ENCODE measurements at places on chromosomes 1 and 21.

DNA sequence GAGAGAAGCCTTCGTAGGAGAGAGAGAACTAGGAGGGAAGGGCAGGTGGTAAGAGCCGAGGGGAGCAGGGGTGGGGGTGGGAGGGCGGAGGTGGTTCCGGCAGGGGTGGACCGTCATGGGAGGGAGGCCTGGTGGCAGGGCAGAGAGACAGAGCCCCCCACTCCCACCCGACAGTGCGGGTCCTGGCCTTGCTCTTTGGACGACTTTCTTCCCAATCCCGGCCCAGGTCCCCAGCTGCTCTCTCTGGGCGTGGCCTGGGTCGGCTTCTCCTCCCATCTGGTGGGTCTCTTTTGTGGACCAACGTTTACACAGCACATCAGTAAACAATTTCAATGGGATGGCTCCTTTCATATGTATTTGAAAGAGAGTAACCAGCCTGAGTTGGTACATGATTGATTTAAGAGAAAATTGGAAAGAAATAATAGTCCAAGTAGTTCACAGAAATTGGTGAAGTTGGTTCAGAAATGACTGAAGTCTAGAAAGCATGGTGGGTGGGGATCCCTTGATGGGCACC lies 56.9 kb downstream of the LDLRAD2 start:
- no peak for DNase-seq

DNA sequence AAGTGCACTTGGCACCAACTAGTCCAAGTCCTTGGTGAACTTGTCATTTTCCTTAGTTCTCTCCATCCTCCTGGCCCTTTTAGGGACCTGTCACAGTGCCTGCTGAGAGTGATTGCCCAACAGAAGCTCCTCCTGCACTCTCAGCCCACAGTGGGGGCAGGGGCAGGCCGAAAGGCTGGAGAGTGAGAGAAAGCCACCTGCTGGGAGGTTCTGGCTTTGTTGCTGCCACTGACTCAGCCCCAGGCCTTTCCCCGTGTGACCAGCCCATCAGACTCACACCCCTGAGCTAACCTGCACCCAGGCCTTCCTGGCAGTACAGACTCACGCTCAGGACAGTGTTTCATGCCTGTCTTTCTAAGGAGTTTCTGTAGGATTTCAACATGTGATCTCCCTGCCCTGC lies 17.1 kb upstream of the PROK1 start:
- DNase-seq = no peak

- no peak for DNase-seq
Observed at GRCh38 chr1:14737561-14738094, 139.1 kb downstream of the KAZN start.

- no peak for DNase-seq
Observed at GRCh38 chr1:207747627-207748492, 4.0 kb upstream of the CD46 start.

DNA sequence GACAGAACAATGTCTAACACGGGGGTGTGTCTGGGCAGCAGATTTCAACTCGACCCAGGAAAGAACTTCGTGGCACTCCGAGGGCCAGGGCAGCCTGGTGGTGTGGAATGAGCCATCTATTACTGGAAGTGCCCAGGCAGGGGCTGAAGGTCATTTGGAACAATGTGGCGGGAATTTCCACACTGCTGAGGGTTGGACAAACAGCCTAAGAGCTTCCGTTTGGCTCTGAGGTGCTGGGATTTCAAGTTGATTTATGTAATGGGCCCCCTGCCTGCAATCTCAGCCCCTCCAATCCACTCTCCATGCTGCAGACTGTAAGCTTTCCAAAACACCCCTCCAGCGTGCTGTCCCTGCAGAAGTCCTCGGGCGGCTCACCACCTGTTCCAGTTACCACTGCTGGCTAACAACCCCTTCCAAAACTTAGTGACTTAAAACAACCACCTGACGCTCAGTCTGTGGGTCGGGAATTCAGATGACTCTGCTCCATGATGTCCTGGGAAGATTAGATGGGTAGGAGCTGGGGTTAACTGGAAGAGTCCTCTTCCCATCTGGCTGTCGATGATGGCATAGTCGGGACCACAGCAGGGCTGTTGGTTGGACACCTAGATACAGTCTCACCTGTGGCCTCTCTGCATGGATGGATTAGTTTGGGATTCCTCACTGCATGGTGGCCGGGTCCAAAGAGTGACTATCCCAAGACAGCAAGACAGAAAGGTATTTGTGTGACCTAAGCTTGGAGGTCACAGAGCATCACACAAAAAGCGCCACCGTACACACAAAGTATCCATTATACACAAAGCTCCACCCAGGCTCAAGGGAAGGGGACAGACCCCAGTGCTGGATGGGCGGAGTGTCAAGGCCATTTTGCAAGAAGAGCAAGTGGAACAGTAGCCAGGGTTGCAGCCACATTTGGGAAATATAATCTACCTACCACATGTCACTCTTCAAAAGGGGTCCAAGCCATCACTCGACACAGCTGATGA lies 89.7 kb upstream of the IFFO2 start:
- no peak for DNase-seq

DNA sequence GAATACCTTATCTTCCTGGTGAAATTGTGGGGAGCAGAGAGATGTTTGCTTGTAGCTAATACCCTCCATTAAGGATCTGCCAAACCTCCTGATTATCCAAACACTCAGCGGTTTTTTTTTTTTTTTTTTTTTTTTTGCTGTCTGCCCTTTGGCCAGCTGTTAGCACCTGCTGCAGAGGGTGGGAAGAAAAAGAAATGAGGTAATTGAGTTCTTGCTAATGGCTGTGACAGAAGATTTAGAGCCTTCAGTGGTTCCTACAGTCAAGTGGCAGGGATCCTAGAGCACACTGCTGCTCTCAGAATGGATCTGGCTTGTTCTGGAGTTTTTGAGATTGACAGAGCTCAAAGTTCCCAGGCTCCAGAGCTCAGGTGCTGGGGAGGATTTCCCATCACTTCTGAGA lies 342.5 kb downstream of the DISC1 start:
- no peak for DNase-seq

GRCh38 chr1:13682444-13682843 lies 17.5 kb upstream of the PRDM2 start:
- DNase-seq = no peak

GRCh38 chr1:195909061-195909460 lies 699.2 kb downstream of the KCNT2 start:
- no peak for DNase-seq

GRCh38 chr1:241674805-241675384 lies 22.8 kb downstream of the WDR64 start:
- DNase-seq = no peak

DNA sequence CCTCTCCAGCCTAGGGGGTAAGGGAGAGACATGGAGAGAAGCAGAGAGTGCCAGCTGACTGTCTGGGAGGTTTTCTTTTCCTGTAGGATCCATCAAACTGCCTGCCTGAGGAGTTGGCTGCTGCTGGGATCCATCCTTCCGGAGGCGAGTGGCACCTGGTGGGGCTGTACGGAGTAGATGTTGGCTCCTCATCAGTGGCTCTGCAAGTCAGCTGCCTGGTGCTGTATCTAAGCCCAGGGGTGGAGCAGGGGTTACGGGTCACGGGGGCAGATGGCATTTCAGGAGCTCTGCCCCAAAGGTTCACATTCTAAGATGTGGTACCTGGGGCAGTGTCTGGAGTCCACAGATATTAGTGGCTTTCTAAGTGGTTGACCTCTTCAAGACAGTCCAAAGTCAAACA lies 128.0 kb downstream of the ACTL8 start:
- no peak for DNase-seq
